ENCODE measurements at places on chromosomes 1 and 21.

DNA sequence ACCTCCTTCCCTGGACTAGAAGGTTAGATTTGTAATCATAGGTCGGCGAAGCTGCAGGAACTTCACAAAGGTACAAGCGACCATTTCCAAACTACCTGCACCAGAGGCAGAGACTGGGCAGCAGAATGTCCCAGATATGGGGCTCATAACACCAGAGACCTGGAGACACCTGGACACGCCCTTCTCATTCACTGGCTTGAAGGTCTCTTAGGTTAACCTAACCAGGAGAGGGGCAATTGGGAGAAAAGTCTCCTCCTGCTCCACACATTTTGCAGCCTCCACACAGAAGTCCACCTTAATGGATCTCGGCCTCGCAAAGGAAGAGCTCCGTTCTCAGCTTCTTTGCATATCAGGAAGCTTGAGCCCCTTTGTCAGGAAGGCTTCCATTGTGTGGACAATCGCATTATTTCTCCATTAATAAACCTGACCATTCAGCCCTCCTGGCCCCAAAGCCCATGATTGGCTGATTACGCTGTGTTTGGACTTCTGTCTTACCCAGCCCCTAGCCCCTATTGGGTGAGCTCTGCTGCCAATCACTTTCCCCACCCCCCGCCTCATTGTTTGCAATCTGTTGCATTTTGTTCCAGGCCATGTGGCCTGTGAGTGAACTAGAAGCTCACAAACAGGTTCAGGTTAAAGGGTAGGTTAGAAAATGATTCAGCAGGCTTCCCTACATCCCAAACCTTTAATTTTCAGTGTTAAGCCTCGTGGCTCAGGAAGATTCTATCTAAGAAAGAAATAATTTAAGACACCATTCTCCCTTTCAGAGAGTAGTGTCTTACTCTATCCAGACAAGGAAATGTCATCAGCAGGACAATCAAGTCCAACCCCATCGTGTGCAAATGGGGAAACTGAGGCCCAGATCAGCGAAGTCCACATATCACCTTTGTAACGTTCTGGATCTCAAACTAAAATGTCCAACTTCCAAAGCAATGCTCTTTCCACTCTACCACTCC lies 2.8 kb downstream of the MYCL start:
- DNase-seq, result no peak

DNA sequence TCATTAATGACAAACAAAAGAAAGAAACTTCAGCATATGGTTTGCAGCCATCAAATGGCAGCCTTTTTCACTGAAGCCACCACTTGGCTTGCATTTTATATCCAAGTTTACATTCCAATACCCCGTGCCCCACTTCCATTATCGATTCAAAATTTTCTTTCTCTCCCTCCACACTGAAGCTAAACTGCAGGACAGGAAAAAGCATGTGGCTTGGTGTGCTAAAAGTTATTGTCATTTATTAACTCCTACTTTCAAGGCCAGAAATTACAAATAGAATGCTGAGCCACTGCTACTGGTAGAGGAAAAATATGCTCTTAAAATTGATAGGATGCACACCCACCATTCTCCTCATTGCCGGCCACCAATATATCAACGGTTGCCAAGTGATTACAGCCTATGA lies 351.6 kb upstream of the DUSP10 start:
- DNase-seq, result no peak

GRCh38 chr21:40752125-40752524 lies 94.8 kb downstream of the DSCAM start:
- no peak for DNase-seq

DNA sequence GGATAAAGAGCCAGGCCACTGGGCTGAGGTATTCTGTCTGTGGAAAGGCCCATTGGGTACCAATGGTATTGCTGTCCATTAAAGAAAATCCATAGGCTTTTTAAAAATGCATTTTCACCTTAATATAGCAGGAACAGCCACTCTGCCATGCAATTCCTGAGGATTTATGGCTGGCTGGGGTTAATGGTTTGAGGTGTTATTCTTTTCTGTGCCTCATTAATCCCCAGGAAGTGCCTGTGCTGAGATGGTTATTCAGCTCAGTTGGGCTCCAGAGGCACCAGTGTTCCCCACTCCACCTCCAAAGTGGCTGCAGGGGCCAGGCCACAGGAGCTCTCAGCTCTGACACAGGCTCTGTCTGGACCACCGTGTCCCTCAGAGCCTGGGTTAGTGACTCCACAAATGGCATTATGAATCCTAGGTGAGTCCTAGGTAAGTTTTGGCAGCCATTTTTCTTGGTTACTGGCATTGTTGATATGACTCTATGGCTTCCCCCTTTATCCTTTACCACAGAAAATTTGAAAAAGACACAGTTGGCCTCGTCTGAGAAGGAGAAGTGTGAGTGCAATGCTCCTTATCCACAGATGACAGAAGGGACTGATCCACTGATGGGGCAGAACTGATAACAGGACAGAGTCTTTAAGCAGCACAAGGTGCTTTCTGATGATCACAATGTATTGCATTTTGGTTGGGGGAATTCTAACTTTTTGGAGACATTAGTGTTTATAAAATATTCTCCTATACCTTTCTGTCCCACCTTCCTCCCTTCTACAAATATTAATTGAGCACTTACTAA lies 2.2 kb upstream of the PAPPA2 start:
- DNase-seq, result no peak

DNA sequence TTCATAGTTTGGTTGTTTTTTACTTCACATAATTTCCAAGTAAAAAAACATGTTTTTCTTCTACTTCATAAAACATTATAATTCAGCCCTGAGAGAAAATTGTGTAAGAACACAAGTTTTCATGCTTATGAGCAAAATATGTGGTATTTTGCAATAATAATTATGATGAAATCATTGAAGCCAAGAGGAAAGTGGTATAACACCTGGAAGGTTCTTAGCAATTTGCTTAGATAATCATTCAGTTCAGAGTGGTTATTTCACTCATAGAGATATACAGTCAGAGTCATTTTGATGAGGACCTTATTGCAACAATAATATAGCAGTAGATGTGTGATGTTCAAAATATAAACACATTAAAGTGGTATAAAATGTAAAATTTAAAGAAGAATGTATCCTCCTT lies 94.5 kb downstream of the PLPPR4 start:
- no peak for DNase-seq

DNA sequence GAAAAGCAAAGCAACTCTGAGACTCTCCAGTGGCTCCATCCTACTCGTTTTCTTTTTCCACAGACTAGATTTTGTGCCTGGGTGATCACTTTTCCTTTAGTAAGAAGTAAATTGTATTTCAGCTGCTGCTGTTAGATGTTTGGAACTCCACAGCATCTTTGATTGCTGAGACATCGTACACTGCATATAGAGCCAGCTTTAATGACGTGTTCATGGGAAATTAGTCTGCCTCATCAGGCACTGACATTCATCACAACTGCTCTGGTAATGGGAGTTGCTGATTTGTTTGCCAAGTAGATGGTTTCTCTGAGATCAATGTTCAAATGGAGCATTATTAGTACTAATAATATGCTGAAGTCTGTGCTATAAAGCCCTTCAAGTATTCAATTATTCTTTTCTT lies 573.8 kb upstream of the NR5A2 start:
- no peak for DNase-seq

DNA sequence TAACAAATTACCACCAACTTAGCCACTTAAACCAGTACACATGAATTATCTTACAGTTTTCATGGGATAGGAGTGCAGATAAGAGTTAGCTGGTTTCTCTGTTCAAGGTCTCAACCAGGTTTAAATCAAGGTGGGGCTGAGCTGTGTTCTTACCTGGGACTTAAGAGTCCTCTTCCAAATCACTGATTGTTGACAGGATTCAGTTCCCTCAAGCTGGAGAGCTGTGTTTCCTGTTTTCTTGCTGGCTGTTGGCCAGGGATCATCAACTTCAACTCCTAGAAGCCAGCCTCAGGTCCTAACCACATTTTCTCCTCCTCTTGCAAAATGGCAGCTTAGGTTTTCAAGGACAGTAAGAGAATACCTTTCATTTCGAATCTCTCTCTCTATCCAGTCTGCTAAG lies 123.8 kb upstream of the CHRM3 start:
- DNase-seq, result no peak

All from stimulated activated CD4-positive, alpha-beta T cell treated with anti-CD3 and anti-CD28 coated beads, Interleukin-12 subunit alpha, Interleukin-12 subunit beta, amount 100 ng/mL, for 48 hours (primary cell).